Fibroblast of skin of abdomen (primary cell): ENCODE measurements at places on chromosomes 11 and 22.

GRCh38 chr11:9757809-9758636 is 94.1 kb downstream of the SWAP70 start:
- DNase-seq, result peak; percentile 76

DNA sequence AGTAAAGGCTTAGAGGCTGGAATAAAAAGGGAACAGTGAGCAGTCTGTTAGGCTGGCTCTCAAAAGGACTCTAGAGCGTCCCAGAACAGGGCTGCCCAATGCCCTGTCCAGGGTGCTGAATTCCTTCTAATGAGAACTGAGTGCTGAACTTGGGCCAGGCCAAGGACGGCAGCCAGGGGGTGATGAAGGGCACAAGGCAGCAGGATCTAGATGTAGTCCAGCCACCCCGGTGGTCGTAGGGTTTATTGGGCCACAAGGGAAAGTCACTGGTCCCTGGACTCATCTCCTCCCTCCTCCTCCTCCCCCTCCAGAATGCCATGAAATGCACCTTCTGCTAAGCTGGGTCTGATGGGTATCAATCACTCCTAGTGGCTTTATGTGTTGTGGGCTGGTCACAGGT is 19.2 kb downstream of the NPTXR start:
- peak; percentile 75 for DNase-seq

- no peak for DNase-seq
Measured at GRCh38 chr11:87405843-87406242, 368.1 kb downstream of the TMEM135 start.

GRCh38 chr11:128374026-128374425 is 213.3 kb downstream of the ETS1 start:
- no peak for DNase-seq

DNA sequence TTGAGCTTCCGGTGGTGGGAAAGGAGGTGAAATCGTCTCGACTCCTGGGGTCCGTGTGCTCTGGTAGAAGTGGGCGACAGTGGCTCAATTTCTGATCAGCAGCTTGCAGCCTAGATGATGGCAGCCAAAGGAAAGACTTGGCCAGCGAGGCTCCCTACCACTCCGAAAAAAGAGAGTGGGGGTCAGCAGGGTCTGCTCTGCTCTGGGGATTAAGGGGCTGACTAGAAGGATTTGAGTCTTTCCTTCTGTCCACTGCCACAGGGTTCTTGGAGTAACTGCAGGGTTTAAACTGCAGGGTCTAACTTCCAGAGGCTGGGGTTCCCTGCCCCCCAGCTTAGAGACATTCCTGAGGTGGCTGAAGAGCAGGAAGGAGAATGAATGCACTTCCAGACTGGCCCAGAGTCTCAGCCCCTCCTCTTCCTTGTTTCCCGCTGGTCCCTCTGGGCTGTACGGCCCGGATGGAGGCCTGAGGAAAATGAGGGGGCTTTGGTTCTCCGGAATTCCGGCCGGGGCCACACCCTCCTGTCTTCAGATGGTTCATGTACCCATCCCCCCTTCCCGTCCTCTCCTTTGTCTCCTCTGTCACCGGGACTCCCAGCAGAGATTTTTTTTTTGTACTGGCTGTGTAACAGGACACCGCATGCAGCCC is 907 bp downstream of the SERPINH1 start:
- DNase-seq, result peak; percentile 82

- no peak for DNase-seq
Measured at GRCh38 chr11:27596388-27596787, 89.8 kb upstream of the LIN7C start.

DNA sequence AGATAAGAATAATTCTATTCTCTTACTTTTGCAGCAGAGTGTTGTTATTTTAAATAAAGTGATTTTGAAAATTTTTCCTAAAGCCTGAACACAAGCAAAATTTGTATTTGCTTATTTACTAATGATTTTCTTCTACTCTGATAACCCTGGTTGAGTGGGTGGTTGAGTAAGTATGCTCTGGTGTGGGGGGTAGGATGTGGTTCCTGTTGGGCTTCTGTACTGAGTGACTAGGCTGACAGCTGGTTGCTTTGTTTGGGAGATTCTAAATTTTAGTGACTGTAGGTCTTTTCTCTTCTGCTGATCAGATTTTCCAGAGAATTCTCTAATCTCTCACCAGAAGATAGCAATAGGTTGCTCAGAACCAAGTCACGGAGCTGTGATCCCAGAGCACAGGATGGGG is 61.6 kb downstream of the METTL15 start:
- DNase-seq, result peak; percentile 20

DNA sequence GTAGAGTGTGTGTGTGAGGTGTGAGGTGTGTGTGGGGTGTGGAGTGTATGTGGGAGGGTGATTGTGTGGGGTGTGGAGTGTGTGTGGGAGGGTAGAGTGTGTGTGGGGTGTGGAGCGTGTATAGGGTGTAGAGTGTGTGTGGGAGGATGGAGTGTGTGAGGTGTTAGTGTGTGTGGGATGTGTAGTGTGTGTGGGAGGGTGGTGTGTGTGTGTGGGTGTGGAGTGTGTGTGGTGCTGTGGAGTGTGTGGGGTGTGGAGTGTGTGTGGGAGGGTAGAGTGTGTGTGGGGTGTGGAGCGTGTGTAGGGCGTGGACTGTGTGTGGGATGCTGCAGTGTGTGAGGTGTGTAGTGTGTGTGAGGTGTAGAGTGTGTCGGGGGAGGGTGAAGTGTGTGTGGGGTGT is 356.1 kb downstream of the CADM1 start:
- no peak for DNase-seq
